Suppressor macrophage treated with lipopolysaccharide for 1 hour (primary cell): ENCODE measurements at places on chromosomes 2 and 18.
A peak's percentile ranks its signal among the peaks of the same experiment; 100 is the strongest.

DNA sequence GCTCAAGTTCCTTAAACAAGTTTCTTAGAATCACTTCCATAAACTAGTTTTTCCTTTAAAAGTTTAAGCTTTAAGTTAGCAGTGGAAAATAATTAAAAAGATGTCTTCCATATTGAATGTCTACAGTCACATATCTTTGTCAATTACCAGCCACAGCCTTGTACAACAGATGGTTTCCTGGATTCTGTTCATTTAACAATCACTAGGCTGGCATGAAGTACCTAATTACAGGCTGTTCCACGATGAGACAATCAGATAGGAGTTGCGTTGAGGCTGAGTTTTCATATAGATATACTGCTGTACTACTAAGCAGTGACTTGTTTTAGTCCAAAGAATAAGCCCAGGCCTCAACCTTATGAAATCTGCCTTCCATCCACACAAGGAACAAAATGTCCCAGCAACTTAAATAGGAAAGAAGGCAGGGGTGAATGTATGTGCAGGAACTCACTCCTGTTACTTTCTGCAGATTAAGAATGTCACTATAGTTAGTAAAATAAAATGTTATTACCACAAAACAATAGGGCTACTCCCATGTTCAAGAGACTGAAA is 131.0 kb downstream of the ZAP70 start:
- no peak for DNase-seq

DNA sequence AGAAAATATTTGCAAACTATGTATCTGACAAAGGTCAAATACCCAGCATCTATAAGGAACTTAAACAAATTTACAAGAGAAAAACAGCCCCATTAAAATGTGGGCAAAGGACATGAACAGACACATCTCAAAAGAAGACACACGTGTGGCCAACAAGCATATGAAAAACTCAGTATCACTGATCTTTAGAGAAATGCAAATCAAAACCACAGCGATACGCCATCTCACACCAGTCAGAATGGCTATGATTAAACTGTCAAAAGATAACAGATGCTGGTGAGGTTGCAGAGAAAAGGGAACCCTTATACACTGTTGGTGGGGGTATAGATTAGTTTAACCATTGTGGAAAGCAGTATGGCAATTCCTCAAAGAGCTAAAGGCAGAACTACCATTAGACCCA is 64.3 kb upstream of the RBMS1 start:
- no peak for DNase-seq

GRCh38 chr2:136013136-136013685 is 27.8 kb upstream of the DARS1 start:
- DNase-seq: peak; percentile 55

DNA sequence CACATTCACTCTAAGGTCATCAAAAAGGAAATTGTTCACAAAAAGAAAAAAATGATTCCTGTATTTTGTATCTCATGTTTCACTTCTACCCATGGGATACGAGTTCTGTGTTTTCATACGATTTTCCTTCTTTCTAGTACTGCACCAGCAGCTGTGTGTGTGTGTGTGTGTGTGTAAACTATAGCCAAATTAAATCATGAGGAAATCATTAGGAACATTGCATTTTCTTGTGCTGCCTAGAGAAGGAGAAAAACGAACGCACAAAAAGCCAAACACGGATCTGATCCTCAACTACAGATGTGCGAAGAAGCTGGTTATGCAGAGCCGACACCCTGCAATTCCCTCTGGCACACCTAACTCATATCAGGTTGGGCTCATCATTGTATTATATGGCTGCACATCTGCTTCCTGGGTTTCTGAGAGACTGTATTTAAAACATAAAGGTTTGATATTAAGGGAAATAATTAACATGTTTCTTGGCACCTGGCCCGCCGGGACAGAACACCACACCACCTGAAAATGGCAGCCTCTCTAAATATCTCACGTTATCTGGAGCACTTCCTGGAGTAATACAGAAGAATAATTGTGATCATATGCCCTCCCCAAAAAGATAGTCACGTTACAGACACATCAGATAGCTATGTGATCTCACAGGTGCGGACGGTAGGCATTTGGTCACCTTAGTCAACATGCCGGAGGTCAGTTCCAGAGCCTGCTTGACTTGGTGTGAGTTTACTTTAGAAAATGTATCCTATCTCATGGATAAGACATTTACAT is 586.3 kb upstream of the SALL3 start:
- DNase-seq: no peak

DNA sequence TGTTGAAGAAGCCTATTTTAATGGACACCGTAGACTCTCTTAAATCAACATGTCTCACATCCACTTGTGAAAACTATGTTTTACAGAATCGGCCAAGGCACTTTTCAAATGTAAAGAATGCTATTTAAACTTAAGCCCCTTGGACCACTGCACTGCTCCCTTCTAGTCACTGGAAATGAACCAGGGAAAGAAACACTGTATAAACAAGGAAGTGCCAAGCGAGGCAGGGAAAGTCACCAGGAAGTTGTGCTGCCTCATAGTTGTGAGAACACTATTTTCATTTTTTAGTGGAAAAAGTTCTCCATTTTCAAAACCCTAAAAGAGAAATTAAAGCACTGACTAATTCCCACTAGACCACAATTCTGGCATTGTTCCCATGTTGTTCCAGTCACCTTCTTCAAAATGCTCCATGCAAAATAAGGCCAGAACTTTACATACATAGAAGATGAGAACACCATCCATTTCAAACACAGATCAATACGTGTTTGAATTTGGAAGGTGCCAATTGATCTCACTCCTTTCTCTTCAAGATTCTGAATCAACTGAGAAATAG is 13.5 kb downstream of the CCDC141 start:
- peak; percentile 44 for DNase-seq

DNA sequence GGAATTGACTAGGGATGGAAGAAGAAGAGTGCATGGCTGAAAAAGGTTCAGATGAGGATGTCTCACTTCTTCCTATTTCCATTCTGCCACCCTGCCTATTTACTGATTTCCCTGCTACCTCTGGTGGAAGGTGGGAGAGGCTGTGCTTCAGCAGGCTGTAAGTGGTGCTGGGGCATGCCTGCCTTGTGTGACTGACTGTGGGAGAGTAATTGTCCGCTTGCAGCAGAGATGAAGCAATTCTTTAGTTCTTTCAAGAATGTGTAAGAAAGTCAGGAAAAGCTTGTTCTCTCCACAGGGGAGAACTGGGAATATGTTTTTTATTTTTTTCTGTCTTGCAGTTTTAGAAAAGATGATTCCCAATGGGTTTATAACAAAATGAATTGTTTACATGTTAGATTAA is 72.5 kb upstream of the NYAP2 start:
- no peak for DNase-seq

GRCh38 chr18:46338766-46339165 is 234.6 kb downstream of the HAUS1 start:
- DNase-seq: no peak

- DNase-seq: no peak
These were observed 138.8 kb upstream of the GPC1 start for GRCh38 chr2:240296476-240297255.

DNA sequence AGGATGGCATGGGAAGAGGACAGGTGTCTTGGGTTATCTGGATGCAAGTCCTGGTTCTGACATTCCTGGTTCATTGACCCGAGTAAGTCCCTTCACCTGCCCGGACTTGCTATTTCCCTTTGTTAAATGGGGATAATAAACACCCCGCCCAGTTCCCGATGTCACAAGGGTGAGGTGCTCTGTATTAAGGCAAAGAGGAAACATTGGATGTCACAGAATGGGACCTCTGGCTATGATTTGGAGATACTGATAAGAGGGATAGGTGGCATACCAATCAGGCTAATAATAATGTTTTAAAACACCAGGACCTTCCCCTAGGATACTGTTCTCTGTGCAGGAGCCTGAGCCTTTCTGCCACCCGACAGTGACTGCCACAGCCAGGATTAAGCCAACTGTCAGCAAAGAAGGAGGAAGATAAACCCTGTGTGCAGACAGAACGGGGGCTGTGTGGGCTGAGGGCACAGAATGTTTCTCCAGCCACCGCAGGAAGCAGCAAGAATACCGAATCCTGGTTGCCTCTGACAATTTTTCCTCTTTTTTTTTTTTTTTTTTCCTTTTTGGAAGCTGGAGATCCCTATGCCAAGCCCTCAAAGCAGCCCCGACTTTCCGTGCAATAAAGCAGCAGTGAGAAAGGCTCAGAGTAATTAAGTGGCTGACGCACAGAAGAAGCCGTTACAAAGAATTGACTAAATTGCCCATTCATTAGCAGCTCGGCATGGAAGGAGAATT is 336.6 kb downstream of the SMAD2 start:
- no peak for DNase-seq

GRCh38 chr2:65620524-65620923 is 188.1 kb upstream of the SPRED2 start:
- no peak for DNase-seq

DNA sequence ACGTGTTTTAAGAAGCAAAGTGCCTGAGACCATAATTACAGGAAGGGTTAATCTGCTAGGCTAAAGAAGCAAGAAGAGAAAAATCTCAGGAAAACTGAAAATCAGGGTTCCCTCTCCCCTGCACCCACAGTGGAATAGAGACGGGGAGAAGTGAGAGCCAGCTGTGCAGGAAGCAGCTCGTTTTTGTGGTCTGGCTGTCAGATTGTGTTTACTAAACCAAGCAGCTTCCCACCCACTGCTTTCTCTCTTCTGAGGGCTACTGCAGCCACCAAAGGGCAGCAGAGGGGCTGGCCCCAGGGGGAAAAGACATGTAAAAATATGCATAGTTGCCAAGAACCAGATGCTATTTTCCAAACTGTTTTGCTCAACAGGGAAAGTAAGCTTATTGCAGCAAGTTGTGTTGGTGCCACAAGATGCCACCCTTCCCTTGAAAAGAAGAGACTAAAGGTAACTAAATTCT is 72.6 kb upstream of the THUMPD2 start:
- peak; percentile 21 for DNase-seq

- no peak for DNase-seq
These were observed 13.4 kb downstream of the ITGAV start for GRCh38 chr2:186603286-186603685.

GRCh38 chr2:9463698-9464034 is 10.7 kb upstream of the IAH1 start:
- DNase-seq: peak; percentile 49

DNA sequence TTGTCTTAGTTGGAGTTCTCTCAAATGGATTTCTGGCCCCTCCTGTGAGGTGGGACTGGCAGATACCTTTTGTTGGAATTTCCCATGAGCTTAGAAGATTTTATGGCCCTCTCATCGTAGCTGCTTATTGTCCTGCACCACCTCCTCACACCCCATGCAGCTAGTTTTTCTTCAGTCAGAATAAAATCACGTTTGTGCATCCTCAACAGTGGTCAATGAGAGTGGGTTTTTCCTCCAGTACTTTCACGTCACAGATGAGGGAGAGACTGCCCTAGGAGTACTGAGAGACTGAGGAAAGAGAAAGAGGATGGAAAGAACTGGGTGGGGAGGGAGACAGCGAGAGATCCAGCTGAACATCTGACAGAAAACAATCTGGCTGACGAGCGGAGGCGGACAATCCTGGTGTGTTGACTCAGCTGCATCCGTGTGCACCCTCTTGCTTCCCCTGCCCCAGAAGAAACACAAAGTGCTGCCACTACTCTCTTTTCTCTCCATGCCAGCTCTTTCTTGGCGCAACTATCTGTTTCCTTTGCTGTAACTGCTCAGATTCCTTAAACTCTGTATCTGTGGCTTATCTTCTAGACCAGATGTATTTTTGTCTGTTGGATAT is 7.4 kb downstream of the RAPGEF4 start:
- DNase-seq: no peak

DNA sequence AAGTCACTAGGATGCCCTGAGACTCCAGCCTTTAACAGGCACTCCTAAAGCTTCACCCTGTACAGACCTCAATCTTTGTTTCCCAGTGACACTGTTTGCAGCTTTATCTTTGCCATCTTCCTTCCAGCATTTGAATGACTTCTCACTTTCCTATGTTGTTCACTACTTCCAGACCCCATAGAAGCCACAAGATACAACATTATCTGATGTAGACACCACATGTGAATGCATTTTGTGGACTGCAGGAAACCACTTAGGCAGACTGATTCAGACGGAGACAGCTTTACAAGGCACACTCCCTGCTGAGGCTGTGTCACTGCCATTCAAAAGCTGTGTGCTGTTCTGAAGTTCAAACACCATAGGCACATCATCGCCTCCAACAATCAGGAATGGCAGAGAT is 67.3 kb upstream of the SPATS2L start:
- no peak for DNase-seq

DNA sequence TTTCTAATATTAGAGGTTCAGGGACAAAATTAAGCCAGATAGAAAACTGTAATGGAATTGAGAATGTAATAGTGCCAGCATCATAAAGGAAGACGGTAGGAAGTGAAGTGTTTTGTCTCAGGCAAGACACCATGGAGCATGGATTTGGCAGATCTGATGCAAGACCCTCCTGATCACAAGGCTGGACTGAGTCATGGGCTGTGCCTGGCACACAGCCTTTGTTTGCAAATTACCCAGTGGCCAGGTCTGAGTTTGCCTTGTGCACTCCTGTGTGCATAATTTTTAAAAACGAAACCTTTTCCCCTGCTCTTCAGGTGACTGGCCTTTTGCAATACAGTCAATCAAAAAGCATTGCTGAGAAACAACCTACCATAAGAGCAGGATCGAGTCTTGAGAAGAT is 2.0 kb upstream of the UPP2 start:
- no peak for DNase-seq

GRCh38 chr18:52340406-52341102 is 557 bp downstream of the DCC start:
- no peak for DNase-seq

DNA sequence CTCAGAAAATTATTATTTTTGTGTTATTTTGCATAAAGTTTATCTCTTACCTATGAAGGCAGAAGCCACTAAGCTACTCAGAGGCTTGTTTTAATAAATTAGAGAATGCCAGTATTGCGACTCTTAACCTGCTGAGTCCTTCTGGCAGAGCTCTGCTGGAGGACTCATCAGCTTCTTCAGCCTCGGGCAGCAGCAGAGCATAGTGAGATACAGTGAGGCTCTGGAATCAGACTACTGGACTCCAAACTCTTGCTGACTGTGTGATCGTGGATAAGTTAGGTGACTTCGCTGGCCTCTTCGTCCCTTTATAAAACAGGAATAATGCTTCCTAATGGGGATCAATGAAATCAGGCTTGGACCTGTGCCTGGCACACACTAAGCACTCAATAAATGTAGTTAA is 1.7 kb downstream of the PTRHD1 start:
- DNase-seq: no peak

DNA sequence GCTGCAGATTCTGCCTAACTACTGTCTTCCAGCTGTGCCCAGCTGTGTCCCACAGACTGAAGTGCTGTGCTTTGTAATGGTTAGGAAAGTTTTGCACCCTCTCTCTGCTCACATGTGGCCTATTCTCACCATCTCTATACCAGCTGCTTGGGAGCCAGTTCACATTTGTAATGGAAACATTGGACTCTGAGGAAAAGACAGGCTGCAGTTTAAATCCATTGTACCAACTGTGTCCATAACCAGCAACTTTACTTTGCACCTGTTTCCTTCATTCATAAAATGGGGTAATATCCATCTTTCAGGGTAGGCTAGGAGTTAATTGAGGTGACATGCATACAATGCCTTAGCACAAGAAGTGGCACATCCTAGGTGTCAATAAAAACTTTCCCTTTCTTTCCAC is 344.0 kb downstream of the TNS1 start:
- DNase-seq: no peak
